ENCODE measurements at places on chromosomes 6 and 20. TPM values are rescaled to one million over a fixed set of nuclear protein-coding genes. Genes with fewer than 3 reads are reported as not detected.

Gene CLPSL2
- 0.09 TPM for polyA plus RNA-seq

Gene MYB
- polyA plus RNA-seq = 42.1 TPM

Gene C6orf163
- 1.5 TPM for polyA plus RNA-seq

Gene DNAAF9
- 6.2 TPM for polyA plus RNA-seq

Gene NRN1
- polyA plus RNA-seq = 7.4 TPM

Gene DNAH8
- 0.11 TPM for polyA plus RNA-seq

Gene TNFRSF6B
- polyA plus RNA-seq = 34.7 TPM

Gene TRIM26
- 31.3 TPM for polyA plus RNA-seq

Gene TRIM15
- polyA plus RNA-seq = 0.59 TPM

Gene SLC22A2
- polyA plus RNA-seq = 0.39 TPM

Gene C6orf52
- polyA plus RNA-seq = 1.1 TPM

Gene LHFPL5
- polyA plus RNA-seq = 0.09 TPM

Gene DEFB129
- polyA plus RNA-seq = not detected

Gene SMOC2
- polyA plus RNA-seq = 6.5 TPM

Gene SMPDL3A
- 23.0 TPM for polyA plus RNA-seq

Gene ADAM33
- polyA plus RNA-seq = 3.6 TPM

Gene HLA-F
- 530 TPM for polyA plus RNA-seq

Gene RAET1L
- polyA plus RNA-seq = 3.1 TPM

Gene PREX1
- 19.8 TPM for polyA plus RNA-seq

Gene ALDH8A1
- polyA plus RNA-seq = 9.1 TPM

Gene SOBP
- polyA plus RNA-seq = 4.2 TPM

Gene CYP21A2
- 15.7 TPM for polyA plus RNA-seq

Gene SERAC1
- polyA plus RNA-seq = 5.6 TPM

Gene LY6G6F
- not detected for polyA plus RNA-seq

Gene MKKS
- polyA plus RNA-seq = 21.0 TPM

Gene HLA-DPA1
- 332 TPM for polyA plus RNA-seq

Data from thymus (tissue), 14 donors.